Activated T-cell treated with anti-CD3 and anti-CD28 coated beads for 1 hour (primary cell): ENCODE measurements at places on chromosomes 7 and 10.

- no peak for DNase-seq
Observed at GRCh38 chr10:50544857-50545429, 78.8 kb downstream of the SGMS1 start.

GRCh38 chr10:70260734-70261133, 23.1 kb downstream of the NPFFR1 start:
- DNase-seq = no peak

GRCh38 chr7:138505361-138505873, 45.4 kb downstream of the TRIM24 start:
- DNase-seq = no peak

GRCh38 chr7:112422842-112423496, 27.3 kb upstream of the IFRD1 start:
- no peak for DNase-seq

DNA sequence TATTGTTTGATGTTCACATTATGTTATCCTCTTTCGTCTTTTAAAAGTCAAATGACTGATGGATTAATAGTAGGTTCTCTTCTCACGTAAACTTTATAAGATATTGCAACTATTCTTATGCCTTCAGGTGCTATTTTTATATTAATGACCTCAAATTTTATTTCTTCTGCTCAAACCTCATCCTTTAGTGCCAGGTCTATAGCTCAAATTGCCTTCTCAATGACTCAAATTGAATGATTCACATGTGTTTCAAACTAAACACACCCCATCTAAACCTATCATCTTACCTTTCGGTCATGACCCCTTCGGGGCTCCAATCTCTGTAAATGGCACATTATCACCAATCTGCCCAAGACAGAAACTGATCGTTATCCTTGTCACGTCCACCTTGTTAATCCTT, 22.0 kb upstream of the LIPF start:
- DNase-seq = no peak

DNA sequence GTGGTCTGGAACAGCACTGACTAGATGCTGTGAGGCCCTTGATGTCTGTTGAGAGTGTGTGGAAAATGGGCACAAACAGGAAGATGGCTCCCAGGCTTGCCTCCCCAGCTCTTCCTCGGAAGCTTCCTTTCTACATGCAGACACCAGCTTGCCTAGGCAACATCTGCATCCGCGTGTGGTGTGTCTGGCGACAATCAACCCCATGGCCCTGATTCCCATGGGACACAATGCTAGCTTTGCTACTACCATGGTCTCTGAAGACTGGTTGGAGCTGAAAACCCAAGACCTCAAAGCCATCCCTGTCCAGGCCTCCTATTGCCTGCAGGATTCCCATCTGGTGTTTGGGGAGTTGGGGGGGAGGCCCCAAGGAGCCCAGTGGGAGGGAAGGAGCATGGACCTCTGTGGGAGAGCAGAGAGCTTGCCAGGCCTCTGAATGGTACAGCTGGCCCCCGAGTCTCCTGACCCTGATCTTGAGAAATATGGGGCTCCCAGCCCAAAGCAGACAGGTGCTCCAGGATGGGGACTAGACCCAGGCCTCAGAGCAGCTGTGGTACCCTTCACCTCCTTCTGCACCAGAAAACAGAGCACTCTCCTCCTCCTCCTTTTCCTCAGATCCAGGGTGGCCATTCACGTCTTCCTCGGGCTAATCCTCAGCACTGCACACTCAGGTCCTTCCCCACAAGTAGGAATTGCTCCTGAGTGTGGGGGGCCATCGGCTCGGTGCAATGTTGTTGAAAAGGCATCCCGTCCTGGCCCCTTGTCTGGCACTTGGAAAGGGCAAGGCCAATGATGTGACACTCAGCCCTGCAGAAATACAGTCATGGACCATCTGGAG, 57.6 kb downstream of the ARHGAP22 start:
- DNase-seq = no peak

- no peak for DNase-seq
Observed at GRCh38 chr7:150846291-150847115, 5.8 kb upstream of the AOC1 start.

DNA sequence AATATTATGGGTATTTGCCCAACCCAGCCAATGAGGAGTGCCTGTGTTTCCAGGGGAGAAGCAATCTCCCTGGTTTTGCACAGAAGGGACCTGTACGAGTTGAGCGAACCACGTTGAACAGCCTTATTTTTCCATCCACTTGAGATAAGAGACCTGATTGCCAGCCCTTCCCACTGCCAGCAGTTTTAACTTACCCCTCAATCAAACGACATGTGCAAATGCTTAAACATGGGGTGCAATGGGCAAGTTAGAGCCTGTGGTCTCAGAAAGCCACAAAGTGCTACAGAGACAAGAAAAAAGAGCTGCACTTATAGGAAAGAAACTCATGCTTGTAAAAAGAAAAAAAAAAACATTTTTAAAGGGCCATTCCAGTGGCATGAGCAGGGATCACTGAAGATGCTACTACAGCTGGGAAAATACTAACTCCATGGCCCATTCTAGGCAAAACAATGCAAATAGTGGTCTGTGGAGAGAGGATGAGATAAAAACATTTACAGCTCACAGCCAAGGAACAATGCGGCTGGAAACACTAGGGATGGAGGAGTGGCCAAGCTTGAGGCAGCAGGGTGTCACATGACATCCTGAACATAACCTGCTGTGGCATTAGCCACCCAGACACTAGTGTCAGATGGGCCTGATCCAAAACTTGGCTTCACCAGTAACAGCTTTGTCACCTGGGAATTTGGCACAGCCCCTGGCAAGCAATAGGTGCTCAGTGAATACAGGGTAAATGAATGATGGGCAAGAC, 162.8 kb downstream of the ELMO1 start:
- DNase-seq = no peak

GRCh38 chr7:47376991-47377616, 204.8 kb downstream of the TNS3 start:
- no peak for DNase-seq

DNA sequence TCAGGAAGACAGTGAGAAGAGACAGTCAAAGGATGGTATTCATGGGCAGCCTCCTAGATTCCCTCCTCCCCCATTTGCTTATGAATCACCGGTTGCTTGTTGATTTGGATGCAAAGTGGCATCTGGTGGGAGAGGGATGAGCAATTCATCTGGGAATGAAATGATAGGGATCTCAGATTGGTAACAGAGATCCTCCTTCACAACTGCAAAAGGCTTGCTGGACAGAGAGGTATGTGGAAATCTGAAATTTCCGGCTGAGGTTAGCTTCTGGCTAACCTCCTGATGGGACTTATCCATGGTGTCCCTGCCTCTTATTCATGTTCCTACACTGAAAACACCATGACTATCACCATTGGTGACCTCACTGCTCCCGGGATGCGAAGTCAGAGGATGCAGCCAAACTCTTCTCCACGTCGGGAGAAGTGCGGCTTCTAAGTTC, 48.4 kb upstream of the PODXL start:
- no peak for DNase-seq

DNA sequence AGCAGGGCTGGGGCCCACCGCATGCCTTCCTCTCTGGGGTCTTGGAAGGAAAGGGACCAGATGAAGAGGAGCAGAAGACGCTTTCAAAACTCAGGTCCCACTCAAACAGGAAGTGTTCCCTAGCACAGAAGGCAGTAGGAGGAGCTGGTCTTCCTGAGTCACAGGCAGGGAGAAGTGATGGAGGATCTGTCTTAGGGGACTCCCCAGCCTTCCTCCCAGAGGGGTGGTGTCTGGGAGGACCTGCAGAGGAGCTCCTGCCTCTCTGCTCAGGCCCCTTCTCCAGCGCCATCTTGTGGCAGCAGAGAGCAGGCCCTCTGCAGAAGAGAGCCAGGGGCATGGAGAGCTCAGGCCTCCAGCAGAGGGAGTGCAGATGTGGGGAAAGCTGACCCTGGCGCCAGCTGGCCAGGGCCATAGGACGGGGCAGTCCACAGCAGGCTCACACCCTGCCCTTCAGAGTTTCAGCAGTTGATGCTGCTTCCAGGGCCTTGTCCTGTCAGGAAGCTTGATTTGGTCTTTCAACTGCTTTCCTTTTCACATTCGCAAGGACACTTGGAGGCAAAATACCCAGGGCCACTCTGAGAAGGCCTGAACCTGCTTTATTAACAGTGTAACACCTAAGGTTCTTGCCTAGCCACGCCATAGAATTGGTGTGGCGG, 62.2 kb upstream of the TARP start:
- peak; percentile 68 for DNase-seq

DNA sequence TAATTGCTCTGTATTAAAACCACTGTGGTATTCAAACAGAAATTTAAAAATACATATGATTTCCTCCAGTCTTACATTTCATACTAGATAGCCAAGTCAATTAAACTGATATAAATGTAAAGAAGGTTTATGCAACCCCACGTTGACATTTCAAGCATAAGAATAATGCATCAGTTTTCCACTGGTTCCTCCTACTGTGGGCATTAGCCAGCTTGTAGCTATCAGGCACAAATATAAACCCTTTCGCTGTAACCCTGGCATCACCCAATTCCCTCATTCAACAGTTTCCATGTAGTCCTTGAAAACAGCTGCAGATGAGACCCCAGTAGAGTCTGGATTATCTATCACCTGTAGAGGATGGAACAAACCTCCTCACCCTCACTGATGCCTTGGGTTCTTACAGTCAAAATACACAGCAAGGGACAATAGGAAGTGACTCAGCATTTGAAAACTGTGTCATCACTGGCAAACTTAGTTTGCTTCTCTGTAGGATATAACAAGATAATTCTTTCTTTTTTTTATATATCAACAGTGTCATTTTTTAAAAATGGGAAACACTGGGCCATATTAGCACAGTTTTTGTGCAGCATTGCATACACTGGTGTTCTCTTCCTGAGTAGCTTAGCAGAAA, 113.0 kb downstream of the PDE1C start:
- DNase-seq = no peak

DNA sequence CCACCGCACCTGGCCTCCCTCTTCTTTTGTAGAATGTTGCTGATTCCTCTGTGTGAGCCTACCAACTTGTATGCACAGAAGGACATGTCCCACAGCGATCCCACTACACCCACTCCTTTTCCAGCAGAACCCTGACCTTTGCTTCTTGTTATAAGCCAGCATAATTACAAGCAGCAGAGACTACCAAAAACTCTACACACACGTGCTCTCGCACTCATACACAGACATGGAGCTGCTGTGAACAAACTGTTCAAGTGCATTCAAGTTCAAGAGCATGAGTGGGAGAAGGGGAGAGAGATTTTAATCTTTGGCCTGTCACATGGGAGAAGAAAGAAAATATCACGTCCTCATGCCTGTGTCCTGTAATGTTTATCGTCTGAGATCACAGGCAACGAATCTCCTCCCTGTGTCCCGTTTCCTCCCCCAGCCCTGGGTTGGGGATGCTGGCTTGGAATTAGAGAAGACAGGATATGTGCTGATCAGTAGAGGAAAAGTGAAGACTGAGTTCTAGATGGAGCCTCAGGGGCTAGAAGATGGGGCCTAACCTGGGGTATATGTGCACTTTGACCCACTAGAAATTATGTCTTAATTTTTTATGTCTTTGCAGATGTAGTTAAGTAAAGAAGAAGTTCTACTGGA, 79.6 kb downstream of the NHLRC2 start:
- DNase-seq = no peak

DNA sequence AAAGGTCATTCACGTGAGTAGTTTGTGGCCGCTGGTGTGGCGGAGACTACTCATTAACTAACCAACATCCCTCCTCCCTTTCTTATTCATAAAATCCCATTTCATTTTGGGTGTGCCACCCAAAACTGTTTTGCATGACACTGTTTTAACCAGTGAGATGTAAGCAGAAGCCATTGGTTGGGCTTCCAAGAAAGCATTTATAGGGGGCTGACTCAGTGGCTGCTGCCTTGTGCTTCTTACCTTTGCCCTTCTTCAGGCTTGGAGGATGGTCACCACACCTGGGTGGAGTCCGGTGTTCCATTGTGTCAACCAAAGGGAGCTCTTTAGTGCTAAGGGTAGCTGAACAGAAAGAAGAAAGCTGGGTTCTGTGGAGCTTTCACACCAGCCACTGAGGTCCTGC, 37.2 kb upstream of the EPC1 start:
- DNase-seq = no peak

- no peak for DNase-seq
Observed at GRCh38 chr10:16259726-16260125, 177.1 kb upstream of the PTER start.

DNA sequence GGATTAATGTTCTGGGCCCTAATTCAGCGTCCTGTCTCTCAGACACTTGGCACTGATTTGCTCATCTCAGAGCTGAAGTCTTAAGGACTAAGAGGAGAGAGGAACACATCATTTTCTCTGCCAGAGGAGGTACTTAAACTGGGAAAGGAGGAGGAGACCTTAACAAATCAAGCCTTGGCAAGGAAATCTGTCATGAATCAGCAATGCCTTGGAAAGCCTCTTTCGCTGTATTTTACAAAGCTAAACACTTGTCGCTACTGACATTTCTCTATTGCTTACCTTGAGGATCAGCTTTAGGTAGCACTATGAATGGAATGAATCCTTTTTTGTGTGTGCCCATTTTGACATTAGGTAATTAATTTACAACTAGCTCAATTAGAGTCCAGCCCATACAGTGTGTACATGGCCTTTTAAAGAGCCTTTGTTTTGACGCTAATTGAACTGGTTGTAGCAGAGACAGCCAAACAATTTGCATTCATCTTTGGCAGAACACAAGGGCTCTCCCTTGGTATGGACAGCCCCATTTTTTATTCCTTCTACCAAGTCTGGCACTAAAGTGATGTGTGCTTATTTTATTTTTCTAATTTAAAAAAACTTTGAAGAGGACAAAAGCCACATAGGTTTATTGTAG, 37.4 kb downstream of the AUTS2 start:
- no peak for DNase-seq

DNA sequence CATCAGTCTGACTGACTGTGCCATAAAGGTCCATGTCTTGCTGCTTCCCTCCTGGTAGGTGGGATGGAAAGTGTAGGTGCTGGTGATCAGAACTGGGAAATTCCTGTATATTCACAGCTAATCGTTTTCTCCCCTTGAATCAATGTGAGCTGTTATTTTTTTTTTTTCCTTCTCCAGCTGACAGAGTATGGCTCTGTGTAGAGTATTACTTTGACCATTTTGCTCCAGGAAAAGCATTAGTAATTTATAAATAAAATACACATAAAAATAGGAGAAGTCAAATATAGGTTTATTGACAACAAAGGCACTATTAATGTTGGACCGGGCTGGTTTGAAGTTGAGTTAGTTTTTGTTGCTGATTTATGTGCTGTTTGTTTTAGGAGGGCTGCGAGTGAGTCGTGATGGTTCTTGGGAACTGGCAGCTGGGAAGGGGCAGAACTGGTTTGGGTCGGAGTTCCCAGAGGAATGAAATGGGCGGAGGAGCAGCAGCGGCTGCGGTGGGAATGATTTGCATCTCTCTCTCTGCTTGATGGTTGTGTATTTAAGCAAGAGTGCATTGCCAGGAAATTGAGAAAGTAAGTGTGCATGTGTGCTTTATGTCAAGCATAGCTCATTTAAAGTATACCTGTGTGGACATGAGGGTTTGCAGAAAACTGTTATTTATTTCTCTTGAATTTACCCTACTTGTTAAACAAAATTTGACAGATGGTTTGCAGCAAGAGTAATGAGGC, 80.9 kb downstream of the LRMDA start:
- no peak for DNase-seq

- no peak for DNase-seq
Observed at GRCh38 chr7:150400008-150400787, 21.1 kb downstream of the ZNF775 start.
